ENCODE measurements at places on chromosomes 11 and 22. TPM values are rescaled to one million over a fixed set of nuclear protein-coding genes. Genes with fewer than 3 reads are reported as not detected.

- no peak for DNase-seq
Measured at GRCh38 chr11:14065681-14066080, 103.2 kb downstream of the SPON1 start.

- DNase-seq = no peak
Measured at GRCh38 chr22:44202261-44202789, 21.6 kb downstream of the PARVG start.

- DNase-seq = no peak
Measured at GRCh38 chr22:36369004-36369921, 18.5 kb downstream of the MYH9 start.

GRCh38 chr11:2264366-2265053, 5.9 kb downstream of the ASCL2 start:
- no peak for DNase-seq

DNA sequence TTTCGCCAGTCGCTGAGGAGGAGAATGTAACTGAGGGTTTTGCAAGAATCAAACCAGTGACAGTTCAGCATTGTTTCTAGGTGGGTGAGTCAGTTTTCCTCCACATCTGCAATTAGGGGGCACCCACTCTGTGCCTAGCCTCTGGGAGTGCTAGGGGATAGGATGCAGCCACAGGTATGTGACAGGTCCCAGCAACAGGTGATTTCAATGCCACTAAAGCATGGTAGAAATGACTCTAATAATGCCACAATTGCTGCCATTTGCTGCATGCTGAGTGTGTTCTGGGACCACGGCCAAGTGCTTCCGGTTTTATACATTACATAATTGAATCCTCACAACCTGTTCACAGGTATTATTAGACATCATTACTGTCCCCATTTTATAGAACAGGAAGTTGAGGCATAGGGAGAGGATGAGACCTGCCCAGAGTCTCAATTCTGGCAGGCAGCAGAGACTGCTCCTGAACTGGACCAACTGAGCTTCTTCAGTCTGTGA, 556 bp downstream of the CRYBB2 start:
- no peak for DNase-seq

MCAM gene
- total RNA-seq = 1.5 TPM

CNGA4 gene
- not detected for total RNA-seq

SLCO2B1 gene
- 327 TPM for total RNA-seq

IL18 gene
- 1.9 TPM for total RNA-seq

OR51M1 gene
- total RNA-seq = not detected

All from left lobe of liver (tissue), 2 donors.